ENCODE measurements at places on chromosomes 5 and 9.
A peak's percentile ranks its signal among the peaks of the same experiment; 100 is the strongest.

GRCh38 chr9:36101916-36102741, 34.4 kb upstream of the GLIPR2 start:
- no peak for DNase-seq

GRCh38 chr5:56247592-56247991, 14.5 kb upstream of the ANKRD55 start:
- DNase-seq, result peak; percentile 87

DNA sequence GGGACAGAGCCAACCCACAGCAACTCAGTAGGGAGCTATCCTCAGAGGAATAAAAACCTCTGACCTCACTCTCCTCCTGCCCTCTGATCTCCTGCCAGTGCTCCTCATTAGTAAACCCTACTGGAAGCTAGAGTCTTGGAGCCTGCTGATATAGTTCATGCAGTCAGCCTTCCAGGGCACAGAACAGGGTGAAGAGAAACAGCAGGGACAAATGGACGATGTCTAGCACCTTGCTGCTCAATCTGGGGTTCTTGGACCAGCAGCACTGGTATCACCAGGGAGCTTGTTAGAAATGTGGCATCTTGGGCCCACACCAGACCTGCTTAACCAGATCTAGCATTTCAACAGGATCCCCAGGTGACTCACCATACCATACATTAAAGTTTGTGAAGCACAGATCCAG, 5.5 kb upstream of the GALNT12 start:
- DNase-seq, result no peak

DNA sequence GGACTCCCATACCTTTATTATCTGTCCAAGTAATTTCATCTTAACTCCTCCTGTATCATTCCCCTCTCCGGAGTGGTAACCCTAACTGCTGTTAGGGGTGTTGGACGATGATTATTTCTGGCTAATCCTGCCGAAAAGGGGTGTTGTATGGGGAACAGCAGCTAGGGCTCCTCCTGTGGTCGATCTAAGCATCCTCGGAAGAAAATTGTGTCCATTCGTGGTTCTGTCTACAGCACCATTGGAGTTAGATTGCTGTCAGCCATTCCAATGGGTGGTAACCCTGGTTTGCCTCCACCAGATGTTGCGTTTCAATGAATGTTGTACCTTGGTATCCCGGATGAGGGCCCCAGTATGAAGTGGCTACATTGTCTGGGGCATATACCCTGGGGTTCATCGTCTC, 35.6 kb upstream of the LMNB1 start:
- DNase-seq, result no peak

- no peak for DNase-seq
Observed at GRCh38 chr9:89781838-89782540, 177.2 kb downstream of the GADD45G start.

- DNase-seq, result peak; percentile 62
Observed at GRCh38 chr5:181217111-181217802, 5.8 kb upstream of the TRIM41 start.

DNA sequence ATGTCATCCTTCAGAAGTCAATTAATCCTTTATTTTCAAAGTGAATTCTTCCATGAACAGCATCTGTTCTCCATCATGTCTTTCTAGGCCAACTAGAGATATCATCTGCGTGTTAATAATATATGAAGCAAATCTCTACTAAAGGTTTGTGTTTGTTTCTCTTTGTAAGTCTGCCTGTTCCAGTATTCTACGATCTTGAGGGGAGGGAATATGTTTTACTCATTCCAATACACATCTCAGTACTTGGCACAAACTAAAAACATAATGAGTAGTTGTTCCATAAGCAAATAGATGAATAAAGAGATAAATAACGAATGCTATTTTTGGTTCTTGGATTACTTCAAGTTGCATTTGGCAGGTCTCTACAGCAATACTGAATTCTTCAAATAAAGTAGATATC, 470.7 kb upstream of the GRIN3A start:
- no peak for DNase-seq

GRCh38 chr5:179223961-179224360, 121.3 kb downstream of the ADAMTS2 start:
- DNase-seq, result no peak

- DNase-seq, result no peak
Observed at GRCh38 chr5:132074091-132074771, 642 bp downstream of the CSF2 start.

- no peak for DNase-seq
Observed at GRCh38 chr5:56631719-56632118, 183.6 kb upstream of the MAP3K1 start.

- no peak for DNase-seq
Observed at GRCh38 chr9:93184432-93185265, 710 bp downstream of the WNK2 start.

- DNase-seq, result no peak
Observed at GRCh38 chr9:134381671-134382516, 55.6 kb downstream of the RXRA start.

DNA sequence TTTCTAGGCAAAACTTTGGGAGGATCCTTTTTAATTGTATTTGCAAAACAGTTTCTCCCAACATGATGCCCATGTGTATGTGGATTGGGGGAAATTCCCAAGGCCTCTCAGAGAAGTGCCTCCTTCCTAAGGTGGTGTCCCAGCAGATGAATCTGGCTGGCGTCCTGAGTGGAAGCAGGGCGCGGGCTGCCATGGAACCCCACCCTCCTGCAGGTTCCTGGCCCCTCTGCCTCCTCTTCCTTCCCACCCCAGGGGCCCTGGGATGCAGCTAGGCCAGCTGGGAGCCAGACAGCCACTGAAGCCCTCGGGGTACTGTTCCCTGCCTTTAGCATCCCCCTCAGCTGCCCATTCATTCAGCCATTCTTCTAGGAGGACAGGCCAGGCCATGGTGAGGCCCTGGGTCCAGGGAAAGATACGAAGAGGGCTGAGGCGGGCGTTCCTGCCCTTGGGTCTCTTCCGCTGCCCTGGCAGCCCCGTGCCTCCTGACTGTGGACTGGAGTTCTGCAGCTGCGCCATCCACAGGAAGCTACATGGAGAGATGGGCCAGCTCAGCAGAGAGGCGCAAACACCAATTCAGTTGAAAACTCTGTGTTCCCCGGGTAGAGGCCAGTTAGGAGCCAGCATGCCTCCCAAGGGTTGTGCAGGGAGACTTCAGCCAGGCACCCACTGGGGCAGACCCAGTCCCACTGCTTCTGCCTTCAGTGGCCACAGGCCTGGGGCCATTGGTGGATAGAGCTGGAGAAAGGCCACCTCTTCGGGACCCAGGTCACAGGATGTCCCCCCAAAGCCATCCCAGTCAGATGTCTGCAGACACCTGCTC, 36.5 kb downstream of the ADAMTS2 start:
- DNase-seq, result no peak

DNA sequence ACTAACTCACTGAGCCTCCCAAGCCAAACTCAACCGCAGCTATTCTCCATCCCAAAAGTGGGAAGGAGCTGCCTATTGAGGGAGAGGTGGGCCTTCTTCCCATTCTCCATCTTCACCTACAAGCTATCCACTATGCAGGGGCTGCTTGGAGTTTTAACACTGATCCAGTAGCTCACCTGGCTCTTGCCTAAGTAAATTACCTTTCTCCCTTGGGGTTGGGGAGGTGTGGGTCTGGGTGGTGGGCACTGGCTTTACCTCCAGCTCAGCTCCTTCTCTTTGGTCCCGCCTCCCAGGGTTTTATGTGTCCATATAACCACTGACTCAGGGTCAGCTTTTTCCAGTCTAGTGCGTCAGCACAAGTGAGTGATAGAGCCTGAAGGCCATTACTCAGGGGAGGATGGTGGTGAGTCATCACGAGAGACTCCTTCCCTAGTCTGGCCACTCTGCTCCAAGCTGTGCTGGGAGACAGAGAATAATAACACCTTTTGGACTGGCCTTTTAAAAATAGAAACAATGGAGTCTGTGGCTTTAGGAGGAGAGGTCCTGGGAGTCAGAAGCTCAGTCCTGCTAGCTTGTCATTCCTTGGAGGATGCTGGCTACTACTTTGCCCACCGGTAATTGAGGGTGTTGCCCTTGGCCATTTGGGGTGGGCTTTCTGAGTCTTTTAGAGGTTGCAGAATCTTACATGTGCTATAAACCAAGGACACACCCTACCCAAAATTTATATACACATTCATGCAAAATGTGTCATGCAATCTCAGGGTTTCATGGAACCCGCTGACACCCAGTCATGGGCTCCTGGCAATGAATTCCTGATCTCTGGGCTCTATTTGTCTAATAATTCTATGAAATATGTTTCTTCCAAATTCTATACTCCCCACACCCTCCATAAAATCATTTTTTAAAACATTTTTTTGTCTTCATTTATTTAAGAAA, 35.6 kb upstream of the ATP6V1G1 start:
- DNase-seq, result no peak

GRCh38 chr5:55657443-55657842, 54.7 kb downstream of the SLC38A9 start:
- DNase-seq, result no peak

DNA sequence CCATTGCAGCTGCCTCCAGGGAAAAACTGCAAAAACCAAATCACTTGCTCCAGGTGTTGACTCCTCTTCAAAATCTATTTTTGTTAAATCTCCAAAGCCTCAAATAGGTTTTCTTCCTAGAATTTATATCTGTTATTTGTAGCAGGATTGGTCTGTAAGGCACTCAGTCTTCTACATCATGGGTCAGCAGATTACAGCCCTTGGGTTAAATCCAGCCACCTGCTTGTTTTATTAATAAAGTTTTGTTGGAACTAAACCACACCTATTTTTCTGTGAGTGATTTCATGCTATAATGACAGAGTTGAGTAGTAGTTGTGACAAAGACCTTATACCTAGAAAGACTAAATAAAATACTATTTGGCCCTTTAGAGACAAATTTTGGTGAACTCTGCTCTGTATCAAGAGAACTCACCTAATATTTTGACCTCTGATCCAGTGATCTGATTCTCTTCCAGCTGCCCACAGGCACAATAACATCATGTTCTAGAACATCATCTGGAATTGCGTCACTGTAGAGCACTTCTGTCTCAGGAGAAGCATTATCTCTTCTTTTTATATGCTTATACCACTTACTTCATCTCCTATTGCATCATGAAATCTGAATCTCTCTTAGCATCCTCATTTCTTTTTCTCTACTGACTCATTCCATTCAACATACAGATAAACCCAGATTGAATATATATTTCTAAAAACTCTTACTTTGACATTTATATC, 130.1 kb downstream of the RPS23 start:
- no peak for DNase-seq

GRCh38 chr9:136111910-136112309, 6.8 kb downstream of the TMEM250 start:
- DNase-seq, result no peak

DNA sequence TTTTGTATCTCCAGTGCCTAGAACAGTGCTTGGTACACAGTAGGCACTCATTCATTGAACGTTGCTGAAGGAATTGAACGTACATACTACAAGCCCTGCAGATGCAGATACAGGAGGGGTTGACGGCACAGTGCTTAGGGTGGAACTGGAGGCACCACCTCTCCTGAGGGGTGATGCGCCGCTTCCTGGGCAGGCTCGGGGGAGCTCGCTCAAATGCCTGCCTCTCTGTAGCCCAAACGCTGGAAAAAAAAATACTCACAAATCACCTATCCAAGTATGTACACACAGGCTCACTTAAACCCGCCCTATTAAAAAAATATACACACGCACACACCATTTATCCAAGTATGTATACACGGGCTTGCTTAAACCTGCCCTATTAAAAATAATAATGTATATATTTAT, 536 bp upstream of the COMMD10 start:
- DNase-seq, result no peak

DNA sequence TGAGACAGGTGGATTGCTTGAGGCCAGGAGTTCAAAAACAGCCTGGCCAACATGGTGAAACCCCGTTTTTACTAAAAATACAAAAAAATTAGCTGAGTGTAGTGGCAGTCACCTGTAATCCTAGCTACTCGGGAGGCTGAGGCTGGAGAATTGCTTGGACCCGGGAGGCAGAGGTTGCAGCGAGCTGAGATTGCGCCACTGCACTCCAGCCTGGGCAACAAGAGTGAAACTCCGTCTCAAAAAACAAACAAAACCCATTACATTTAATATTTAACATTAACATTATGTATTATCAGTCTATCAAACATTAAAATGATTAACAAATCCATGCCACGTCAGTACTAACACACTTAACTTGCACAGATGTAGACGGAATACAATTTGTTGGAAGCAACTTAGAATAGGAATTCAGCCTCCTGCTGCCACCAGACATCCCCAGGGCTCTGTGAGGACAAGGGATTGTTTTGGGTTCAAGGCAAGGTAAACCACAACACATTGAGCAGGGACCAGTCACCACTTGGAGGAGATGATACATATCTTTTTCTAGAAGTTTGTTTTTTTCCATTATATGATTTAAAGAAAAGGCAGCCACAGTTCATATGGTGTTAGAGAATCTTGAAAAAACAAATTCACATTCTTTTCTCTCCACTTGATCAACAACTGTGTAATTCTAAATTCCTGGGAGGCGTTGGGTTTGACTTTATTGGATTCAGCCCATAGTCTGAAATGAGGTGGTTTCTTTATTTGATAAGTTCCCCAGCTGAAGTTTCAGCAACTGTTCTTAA, 104.1 kb upstream of the BASP1 start:
- peak; percentile 57 for DNase-seq

DNA sequence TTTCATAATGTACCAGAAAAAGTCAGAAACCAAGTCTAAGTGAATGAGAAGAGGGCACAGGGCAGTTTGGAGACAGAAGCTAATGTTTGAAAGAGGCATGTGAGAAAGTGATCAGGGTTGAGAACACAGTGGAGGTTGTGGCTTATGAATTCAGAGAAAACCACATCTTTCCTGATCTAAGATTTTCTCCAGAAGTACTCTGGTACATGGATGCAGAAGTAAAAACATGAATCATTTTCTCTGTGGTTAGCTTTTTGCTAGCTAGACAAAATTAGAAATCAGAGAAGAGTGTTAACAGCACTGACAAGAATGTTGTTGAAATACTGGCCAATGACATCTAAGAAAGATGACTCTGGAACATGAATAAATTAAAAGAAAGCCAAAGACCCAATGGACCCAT, 541.1 kb downstream of the DNAH5 start:
- no peak for DNase-seq

- no peak for DNase-seq
Observed at GRCh38 chr5:167180906-167181305, 1110.5 kb upstream of the WWC1 start.

- DNase-seq, result no peak
Observed at GRCh38 chr9:82670000-82670399, 392.9 kb downstream of the RASEF start.

- DNase-seq, result no peak
Observed at GRCh38 chr5:68922172-68922987, 171.4 kb upstream of the SLC30A5 start.

DNA sequence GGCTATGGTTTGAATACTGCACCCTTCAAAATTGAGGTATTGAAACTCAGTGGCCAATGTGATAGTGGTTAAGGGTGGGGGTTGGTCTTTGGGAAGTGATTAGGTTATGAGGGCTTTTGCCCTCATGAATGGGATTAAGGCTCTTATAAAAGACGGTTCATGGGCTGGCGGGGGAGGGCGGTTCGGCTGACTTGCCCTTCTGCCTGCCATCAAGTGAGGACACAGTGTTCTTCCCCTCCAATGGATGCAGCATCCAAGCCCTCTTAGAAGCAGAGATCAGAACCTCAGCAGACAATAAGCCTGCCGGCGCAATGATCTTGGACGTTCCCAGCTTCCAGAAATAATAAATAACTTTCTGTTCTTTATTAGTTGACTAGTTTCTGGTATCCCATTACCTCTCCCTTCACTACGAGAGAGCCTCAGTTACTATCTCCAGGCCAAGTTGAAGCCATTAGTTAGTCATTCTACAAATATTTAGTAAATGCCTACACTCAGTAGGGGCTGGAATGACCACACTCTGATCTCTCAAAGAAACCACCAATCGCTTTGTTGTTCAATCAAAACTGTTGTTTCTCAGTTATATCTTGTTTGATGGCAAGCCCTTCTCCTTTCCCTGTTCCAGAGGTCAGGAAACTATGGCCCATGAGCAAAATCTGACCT, 219.3 kb downstream of the TSSK1B start:
- DNase-seq, result no peak
